ENCODE measurements at places on chromosomes 12 and 14.

GRCh38 chr12:44384136-44384535, 492.0 kb downstream of the NELL2 start:
- no peak for DNase-seq

DNA sequence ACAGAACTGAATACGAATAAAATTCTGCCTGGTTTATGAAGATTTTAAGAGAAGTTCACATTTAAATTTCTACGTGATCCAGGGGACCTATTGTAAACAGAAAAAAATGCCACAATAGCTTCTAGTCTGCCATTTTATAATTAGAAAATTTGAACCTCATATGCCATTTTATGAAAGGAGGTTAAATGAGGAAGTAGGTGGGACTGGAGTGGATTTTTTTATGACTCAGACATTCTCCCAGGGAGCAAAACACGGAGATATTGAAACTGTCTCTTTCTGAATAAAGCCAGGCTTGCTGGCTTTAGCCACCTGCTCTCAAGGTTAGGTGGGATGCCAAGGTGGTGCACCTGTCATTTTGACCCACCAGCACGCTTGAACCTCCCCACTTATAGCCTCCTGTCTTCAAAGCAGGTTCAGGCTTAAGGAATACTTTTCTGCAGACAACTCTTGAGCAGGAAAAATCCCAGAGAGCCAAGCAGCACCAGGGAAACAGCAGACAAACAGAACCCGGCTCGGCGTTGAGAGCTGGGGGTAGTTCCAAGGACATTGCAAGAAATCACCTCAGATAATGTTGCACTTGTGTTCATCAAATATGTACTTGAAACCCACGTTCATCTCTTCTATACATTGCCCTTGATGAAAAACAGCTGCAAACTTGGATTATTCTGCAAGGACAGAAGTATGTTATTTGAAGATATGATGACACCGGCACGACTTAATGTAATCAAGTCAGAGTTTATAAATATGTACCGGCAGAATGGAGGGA, 203.7 kb downstream of the PPM1H start:
- DNase-seq, result peak; percentile 66

DNA sequence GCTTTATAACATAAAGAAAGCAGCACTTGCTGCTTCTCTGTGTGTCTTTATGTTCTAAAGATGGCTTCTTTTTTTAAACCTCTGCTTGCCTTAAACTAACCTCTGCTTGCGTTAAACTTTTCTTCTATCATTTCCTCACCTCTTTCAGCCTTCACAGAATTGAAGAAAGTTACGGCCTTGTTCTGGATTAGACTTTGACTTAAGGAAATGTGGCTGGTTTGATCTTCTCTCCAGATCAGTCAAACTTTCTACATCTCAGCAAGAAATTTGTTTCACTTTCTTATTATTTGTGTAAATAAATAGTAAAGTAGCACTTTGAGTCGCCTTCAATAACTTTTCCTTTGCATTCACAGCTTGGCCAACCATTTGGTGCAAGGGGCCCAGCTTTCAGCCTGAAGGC, 64.2 kb downstream of the CMAS start:
- DNase-seq, result no peak

DNA sequence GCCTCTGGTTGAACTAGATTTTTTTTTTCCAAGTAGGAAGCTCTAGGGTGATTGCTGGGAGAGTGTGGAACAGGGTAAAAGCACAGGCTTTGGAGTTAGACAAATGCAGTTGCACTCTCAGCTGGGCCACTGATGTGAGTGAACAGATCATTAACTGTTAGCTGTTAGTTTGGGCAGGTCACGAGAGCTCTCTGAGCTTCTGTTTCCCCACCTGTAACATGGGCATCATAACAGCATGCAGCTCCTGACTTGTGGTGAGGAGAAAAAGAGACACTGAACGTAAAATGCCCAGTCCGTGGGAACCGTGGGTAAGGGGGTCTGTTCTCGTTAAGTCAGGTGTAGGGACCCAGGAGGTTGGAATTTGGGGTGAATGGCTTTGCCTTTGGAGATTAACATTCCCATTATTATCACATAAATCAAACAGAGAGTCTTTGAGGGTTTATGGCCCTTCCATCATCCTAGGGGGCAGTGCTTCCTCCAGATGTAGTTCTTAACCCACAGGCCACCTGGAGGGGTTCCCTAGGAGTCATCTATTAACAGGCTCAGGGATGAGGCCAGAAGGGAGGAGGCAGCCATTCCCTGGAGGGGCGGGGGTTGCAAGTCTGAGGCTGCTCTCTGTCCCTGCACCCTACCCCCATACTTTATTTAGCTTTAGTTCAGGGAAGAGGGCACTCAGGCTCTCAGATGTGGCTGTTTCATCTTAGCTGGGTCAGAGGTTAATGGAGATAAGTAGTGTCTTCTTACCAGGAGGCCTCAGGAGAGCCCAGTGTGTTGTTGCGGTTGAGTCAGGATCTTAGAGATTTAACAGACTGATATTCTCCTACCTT, 135.2 kb downstream of the DACT1 start:
- DNase-seq, result peak; percentile 17

DNA sequence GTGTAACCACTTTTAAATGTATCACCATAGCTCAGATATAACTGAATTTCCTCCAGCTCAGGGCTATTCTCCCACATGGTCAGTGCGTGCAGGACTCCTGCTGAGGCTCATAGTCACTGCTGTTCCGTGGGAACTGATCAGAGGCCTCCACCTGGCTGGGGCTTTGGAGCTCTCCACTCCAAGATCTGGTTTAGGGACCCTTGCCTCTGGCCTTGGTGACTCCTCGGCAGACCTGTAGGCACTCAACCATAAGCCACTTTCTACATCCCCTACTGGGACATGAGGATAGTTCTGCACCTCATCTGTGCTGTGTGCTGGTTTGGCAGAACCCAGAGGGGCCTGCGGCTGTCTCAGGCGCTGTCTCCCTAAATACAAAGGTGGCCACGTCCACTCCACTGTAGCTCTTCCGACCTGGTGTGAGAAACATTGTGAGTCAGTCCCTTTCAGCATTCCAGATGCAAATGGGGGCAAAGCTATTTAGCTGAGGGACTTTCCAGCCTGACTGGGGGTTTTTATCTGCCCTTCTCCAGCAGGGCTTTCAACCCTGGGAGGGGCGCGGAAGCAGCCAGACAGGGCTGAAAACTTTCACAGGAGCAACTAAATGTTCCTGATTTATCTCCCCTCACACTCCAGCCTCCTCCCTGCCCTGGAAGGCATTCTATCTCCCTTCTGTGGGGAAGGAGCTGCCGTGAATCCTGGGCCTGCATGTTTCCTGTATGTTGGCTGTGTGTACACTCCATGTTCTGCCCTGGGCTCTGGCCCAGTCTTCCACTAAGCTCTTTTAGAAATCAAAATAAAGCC, 218.3 kb upstream of the DAAM1 start:
- DNase-seq, result peak; percentile 67

GRCh38 chr12:6312529-6313325, 2.2 kb downstream of the PLEKHG6 start:
- no peak for DNase-seq

- DNase-seq, result peak; percentile 33
Observed at GRCh38 chr14:64279704-64280668, 14.2 kb downstream of the ESR2 start.

DNA sequence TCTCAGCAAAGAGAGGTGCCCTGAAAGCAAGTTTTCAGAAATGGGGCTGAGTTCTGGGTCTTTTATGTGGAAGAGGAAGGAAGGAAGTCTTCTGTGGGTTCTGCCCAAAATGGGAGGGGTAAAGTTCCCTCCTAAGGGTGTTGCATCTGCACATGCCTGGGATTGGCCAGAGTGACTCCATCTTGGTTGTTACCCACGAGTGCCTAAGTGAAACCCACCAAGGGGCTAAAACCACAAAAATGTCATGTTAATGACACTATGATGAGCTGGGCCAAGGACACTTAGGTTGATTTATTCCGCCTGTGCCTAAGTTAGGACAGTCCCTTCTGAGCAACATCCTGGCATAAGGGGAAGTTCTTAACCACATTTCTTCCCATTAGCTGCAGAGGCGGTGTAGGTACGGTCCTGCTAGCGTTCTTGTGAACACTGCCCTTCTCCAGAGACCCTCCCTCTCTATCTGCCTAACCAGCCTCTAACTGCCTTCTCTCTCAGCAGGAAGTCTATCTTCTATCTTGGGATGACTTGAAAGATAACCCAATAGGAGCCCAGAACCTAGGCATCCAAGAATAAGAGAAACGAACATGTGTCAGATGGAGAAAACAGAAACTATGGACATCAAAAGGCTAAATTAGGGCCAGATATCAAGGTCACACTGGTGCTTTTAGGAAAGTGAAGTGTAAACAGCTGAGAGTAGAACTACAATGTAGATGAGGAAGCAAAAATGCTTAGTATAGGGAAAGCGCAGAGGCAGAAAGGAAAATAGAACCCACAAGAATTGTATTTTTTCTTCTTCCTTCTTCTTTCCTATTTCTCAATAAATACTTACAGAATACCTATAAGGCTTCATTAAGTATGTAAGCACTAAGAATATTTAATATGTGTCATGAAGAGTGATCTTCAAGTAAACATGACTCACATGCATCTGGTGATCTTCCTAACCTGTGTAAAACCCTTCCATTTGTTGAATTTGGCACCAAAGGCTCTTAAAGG, 104.2 kb upstream of the AMN1 start:
- peak; percentile 16 for DNase-seq

- DNase-seq, result peak; percentile 16
Observed at GRCh38 chr12:45695035-45695434, 34.5 kb upstream of the ARID2 start.

DNA sequence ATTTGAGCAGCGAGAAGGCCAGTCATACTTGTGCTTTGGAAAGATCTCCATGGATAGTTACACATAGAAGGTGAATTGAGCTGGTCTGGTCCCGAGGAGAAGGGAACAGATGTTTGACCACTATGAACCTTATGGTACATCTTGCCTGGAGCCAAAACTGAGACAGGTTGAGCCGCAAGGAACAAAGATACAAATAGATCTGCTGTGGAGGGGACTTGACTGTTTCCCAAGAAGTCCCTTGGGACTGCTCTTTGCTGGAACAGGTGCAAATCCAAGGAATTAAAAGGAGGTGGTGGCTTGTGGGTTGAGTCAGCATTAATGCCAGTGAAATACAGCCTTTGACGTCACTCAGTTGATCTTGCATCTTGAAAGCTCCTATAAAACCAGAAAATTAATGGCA, 68.8 kb upstream of the PRIMA1 start:
- no peak for DNase-seq

- DNase-seq, result no peak
Observed at GRCh38 chr14:95529216-95529615, 5.6 kb upstream of the GLRX5 start.

GRCh38 chr12:119461636-119462214, 127.2 kb downstream of the CCDC60 start:
- no peak for DNase-seq

DNA sequence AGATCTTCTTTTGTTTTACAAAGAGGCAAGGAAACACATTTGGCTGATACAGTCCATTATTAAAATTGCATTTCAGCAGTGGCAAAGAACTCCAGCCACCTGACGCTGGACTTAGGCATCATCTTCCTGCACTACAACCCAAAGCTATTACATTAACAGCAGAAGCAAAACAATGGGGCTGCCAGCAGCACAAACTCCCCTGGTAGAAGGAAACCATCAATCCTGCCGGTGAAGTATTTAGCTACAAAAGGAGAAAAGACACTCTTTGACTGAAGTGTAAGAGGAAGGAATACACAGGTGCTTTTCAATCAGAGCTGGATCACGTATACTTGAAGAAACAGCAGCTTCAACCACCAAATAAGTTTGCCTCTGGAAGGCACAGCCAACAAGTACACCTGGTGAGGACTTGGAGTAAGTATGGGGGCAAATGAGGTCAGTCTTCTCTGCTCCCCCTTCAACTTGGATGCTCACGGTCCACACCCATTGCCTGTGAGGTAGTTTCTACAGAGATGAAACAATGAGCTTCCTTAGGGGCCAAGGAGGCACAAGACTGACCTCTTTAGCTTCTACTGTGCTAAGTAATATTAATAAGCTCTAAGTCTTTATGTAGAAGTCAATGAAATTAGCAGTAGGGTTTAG, 125.9 kb upstream of the FOXN3 start:
- DNase-seq, result no peak

GRCh38 chr14:34199585-34199984, 248.7 kb upstream of the EGLN3 start:
- DNase-seq, result peak; percentile 99

- DNase-seq, result no peak
Observed at GRCh38 chr12:44342371-44342770, 506.5 kb downstream of the TMEM117 start.

GRCh38 chr14:55977392-55978150, 140.6 kb upstream of the PELI2 start:
- DNase-seq, result no peak

DNA sequence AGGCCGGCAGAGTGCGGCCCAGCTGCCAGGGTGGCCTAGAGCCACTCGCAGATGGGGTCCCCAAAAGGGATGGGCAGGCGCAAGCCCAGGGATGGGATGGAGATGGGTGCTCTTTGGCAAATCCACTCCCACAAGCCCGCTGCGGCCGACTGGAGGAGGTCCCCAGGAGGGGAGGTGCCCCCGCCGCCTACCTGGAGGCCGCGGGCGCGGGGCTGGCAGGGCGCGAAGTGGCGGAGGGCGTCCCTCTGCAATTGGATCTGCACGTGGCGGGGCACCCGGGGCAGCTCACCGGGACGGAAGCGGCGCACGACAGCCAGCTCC, 730 bp downstream of the PPP1R3E start:
- DNase-seq, result no peak

- peak; percentile 68 for DNase-seq
Observed at GRCh38 chr12:63990828-63991547, 146.5 kb downstream of the SRGAP1 start.

DNA sequence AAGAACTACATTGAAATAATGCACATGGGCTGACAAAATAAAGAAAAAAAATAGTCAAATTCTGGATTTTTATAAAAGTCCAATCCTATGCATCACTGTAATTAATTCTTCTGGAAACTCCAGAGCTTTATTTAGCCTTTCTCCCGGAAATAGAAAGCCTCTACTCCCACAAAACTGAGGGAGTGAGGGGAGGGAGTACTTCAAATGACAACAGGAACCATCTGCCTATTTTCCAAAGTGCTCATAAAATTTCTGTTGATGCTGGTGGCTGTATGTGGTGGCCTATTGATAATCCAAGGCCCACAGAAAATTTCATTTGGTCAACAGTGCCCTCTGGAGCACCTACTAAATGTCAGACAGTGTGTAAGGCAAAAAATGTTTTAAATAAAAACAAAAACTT, 64.6 kb downstream of the KIF21A start:
- no peak for DNase-seq

DNA sequence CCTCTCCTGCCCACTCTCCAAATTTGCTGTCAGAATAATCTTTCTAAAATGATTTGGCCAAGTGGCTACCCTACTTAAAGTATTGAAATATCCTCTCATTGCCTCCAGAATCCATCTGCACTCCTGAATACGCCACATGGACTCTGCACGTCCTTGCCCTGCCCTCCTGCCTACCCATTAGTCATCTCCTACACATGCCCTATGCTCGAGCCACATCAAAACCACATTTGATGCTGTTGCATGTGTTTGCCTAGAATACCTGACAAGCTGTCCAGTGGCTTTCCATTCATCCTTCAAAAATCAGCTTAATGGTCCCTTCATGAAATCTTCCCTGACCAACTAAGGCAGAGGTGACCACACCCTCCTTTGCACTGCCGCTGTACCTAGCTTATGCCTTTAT, 17.0 kb downstream of the VCPKMT start:
- DNase-seq, result peak; percentile 16
